A172 (cell line): ENCODE measurements at places on chromosomes 2 and 18. TPM values are rescaled to one million over a fixed set of nuclear protein-coding genes. Genes with fewer than 3 reads are reported as not detected.

DNA sequence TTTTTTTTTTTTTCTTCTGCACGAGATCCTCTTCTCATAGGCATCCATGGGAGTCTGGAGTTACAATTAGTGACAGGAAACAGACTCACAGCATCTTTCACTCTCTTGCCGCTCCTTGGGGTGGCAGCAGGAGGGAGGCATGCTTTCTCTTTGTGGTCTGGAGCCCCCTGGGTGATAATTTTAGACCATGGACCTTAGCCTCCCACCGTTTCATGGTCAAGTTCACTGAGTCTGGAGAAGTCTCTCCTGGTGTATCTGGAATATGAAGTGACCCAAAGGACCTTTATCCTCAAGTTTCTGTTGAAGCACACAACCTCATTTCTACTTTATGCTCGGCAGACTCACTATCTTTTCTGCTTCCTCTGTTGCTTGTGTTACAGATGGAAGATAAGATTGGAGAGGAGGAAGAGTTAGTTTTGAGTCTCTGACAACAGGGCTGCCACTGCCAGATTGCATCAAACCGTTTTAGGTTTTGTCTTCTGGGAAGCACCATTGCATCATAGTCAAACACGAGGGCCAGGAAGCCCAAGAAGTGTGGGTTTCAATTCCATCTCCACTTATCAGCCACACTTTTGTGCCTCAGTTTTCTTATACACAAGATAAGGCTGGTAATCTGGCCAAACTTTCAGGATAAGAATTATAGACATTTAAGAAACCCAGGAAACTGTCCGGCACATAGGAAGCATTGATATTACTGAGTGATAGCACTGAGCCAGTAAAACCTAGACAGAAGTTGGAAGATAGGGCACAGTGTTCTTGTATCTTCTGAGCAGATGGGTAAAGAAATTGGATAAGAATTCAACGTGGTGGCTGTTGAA lies 62.3 kb downstream of the ADCYAP1 start:
- DNase-seq, result no peak

GRCh38 chr2:162773352-162773751 lies 65.2 kb downstream of the KCNH7 start:
- no peak for DNase-seq

GRCh38 chr18:50866765-50867164 lies 12.2 kb upstream of the ME2 start:
- no peak for DNase-seq

GRCh38 chr2:45886171-45886663 lies 234.7 kb downstream of the PRKCE start:
- DNase-seq, result no peak

- DNase-seq, result peak; percentile 98
These were observed 14.6 kb downstream of the TMSB10 start for GRCh38 chr2:84919885-84920580.

DNA sequence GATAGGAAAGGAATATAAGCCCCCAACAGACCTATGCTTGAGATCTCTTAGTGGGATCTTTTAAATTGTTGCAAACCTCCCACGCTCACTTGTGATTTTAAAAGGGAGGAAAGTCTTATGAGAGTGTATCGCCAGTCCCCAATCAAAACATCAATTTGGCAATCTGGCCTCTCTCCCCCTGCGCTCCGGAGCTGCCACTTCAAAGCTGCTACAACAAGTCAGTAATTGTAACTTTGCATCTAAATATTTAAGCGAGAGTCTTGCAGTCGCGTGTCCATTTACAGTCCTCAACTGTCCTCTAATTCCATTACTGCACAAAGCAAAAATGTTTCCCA lies 8.4 kb downstream of the PAX3 start:
- DNase-seq, result no peak

DNA sequence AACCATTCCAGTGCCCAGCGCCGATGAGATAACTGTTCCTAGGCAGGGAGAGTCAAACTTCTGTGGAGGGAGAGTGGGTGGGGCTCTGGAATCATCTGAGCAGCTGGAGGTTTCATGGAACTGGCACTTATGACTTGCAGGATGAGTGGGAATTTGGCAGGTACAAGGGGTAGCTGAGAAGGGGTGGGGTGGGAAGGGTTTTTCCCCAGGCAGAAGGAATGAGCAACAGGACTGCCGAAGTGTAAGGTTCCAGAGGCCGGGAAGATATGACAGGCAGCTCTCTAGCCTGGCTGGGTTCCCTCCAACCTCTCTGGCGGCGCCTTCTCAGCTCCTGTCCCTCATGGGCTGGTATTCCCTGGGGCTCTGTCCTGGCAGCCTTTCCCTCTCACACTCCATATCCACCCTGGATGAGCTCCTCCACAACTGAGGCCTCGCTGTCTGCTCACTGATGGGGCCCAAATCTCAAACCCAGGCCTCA lies 2.5 kb upstream of the TET3 start:
- DNase-seq, result peak; percentile 21

DNA sequence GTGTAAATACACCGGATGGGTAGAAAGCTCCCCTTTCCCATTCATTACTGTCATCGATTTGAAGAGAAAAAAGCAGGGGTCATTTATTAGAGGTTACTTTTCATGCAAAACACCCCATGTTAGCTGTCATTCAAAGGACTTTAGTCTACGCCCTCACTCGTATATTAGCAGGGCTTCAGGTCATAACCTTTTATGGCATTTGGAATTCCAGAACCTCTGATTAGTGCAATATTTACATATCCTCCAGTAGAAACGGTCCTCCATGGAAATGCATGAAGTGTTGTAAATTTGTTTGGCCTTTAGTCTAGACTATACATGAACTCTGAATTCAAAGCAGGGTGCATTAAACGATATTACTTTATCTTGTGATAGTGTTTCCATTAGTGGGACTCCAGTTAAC lies 180.5 kb downstream of the ZNF516 start:
- DNase-seq, result no peak

GRCh38 chr2:169141713-169142352 lies 72.5 kb downstream of the DHRS9 start:
- peak; percentile 74 for DNase-seq

DNA sequence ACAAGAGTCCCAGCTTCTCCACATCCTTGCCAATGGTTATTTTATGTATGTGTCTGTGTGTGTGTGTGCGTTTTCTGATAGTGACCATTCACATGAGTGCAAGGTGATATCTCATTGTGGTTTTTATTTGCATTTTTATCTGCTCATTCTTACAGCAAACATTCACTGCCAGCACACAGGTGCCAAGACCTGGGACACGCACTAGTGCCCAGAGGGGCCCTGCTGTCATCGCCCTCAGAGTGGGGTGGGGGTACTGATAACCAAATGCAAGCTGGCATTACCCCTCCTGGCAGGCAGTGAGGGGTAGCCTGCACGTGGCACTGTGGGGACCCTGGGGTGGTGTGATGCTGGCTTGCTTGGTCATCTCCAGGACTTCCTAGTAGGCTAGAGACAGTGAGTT lies 285.4 kb downstream of the LPIN1 start:
- DNase-seq, result no peak

DNA sequence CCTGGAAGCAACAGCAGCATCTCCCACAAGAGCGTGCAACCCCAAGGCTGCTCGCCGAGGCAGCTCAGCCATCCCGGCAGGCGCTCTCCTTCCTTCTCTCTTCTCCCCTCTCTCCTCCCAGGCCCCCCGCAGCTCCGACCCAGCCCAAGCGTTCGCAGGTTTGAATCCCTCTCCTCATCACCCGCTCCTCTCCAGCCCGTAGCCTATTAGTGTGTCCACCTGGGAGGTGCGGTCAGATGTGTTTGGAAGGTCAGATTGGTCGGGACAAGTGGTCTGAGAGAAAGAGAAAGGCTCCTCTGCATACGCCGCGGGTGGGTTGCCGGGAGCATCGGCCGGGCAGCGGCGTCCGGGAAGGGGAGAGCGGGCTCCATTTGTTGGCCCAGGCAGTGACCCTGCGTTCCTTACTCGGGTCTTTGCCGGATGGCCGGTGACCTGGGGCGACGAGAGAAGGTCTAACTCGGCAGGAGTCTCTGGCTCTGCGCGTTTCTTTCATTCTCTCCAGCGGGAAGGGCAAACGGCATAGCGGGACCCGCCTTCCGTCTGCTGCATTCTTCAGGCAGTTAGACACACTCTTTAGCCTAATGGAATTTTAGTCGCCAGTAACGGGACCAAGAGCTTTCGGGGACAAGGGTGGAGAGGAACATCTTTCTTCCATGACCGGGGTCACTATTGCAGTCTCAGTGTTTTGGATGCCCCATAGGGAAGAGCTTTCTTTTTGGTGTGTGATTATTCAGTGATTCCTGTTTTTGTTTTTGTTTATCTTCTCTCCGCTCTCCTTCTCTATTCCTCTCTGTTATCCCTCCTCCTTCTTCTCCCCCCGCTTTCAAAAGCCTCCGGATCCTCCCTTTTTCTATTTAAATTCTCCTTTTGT lies 1.1 kb upstream of the TMEFF2 start:
- DNase-seq, result peak; percentile 33

- no peak for DNase-seq
These were observed 97.0 kb downstream of the NEB start for GRCh38 chr2:151637271-151637781.

GRCh38 chr2:103879101-103879500 lies 974.8 kb upstream of the POU3F3 start:
- no peak for DNase-seq

GRCh38 chr2:105712166-105712915 lies 32.4 kb upstream of the NCK2 start:
- DNase-seq, result peak; percentile 61

DNA sequence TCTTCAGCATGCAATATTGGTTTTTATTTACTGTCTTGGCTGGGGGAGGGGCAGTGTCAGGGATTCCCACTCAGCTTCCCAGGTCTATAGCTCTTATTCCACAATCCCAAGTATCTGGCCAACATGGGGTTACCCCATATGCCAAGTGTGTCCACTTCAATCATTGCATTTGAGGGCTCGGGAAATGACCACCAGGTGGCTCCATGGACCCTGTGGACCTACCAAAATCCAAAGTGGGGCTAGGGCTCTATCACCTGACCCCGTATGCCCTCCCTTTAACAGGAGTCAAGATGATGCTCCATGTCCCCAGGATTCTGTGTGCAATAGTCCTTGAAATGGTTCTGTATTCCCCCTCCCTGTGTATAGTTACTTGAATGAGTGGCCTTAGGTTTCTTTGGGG lies 12.1 kb upstream of the TRAF3IP1 start:
- DNase-seq, result no peak

DNA sequence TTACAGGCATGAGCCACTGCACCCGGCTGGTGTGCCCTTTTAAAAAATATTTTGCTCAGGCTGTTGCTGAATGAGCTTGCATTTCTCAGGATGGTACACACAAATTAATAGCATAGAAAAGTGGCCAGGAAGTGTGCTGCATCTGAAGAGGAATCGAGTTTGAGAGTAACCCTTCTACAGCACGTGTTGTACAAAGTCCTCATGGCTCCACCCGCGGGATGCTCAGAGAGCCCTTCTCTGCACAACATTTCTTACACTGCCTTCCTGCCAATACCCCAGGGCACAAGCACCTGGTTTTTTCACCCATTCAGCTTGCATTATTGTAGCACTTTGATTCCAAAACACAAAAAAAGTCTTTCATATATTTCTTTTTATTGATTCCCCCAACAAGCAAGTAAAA lies 90.1 kb upstream of the NEDD4L start:
- no peak for DNase-seq

- peak; percentile 96 for DNase-seq
These were observed 59.4 kb downstream of the LIMS1 start for GRCh38 chr2:108593547-108594098.

DNA sequence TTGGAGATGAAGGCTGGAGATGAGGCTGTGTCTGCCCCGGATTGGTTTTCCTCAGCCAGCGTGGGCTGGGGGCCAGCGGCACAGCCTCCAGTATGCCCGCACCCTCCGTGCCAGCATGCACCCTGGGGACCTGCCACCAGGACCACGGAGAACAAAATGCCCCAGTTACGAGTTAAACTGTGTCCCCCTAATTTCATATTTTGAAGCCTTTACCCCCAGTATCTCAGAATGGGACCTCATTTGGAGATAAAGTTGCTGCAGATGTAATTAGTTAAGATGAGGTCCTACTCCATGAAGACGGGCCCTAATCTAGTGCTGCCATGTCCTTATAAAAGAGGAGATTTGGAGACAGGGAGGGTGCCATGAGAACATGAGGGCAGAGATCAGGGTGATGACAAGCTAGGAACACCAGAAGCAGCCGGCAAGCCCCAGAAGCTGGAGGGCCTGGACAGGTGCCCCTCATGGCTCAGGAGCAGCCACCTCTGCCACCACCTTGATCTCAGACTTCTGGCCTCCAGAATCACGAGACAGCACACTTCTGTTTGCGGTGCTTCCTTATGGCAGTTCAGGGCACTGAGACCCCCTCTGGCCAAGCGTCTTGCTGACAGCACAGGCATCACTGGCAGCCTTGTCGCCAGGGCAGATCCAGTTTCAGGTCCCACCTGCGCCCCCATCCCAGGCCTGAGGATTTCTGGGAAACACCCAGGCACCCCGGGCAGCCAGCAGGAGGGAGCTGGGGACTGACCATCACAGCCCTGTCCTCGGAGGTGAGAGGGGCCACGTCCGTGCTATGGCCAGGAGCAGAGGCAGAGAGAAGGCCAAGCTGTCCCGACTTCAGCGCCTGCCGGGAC lies 29.4 kb downstream of the KIF1A start:
- DNase-seq, result no peak

DNA sequence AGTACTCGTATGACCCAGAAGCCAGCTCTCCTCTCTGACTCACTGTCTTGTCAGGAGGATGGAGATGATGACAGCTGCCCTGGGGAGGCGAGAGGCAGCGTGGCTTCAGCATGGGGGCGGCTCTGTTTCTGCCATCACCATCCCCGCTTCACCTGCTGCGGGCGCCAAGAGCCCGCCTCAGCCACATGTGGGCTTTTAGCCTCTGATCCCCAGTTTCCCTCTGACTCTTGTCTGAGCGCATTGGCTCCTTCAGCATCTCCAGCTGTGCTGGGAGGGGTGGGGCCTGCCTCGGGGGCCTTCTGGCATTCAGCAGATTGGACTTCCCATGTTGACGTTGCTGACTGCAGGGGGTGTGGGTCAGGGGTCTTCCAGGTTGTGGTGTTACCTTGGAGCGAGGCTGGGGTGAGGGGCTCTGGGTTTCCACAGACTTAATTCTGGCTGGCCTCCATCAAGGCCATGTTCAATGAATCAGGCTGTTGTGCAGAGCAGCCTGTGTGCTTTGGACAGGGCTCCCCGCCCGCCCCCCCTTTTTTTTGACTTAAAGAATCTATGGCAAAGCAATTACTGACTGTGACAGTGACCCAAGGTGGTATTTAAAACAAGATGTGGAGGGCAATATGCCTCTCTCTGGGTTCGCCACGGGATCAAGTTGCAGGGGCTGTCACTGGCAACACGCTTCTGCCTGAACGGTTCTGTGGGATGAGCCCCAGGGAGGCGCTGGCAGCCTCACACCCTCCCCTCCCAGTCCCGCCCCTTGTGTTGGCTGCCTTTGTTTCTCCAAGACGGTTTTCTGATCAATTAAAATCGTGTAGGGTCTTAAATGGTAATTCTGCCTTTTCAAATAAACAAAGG lies 228.3 kb downstream of the LDLRAD4 start:
- DNase-seq, result peak; percentile 36

GRCh38 chr2:151277067-151277466 lies 12.4 kb downstream of the NMI start:
- DNase-seq, result no peak

GRCh38 chr18:77147418-77147852 lies 14.9 kb upstream of the MBP start:
- peak; percentile 49 for DNase-seq

The CARF gene
- 7.0 and 8.8 TPM in 2 replicates for total RNA-seq

The SKOR2 gene
- not detected in 2 replicates for total RNA-seq

The MC4R gene
- 2.7 and 3.9 TPM in 2 replicates for total RNA-seq

The MAPRE2 gene
- 23.1 and 33.5 TPM in 2 replicates for total RNA-seq

The CLEC4F gene
- not detected in 2 replicates for total RNA-seq

The MAP2 gene
- total RNA-seq, result 2.1 and 4.3 TPM in 2 replicates

The PIEZO2 gene
- 1.8 and 2.5 TPM in 2 replicates for total RNA-seq

The CSRNP3 gene
- total RNA-seq, result 2.8 and 4.0 TPM in 2 replicates

The MAPK4 gene
- total RNA-seq, result 0.05 and 0.07 TPM in 2 replicates

The OTOS gene
- not detected in 2 replicates for total RNA-seq

The NEU2 gene
- total RNA-seq, result not detected in 2 replicates

The SIX3 gene
- total RNA-seq, result not detected in 2 replicates

The ZDBF2 gene
- 19.8 and 26.2 TPM in 2 replicates for total RNA-seq

The SLC16A14 gene
- total RNA-seq, result not detected in 2 replicates
